ENCODE measurements at places on chromosomes 13 and 19.

- H3K27me3 ChIP-seq, result peaks cover 14% of the 10 kb centered on the region
- H3K4me3 ChIP-seq, result no peak overlapping the region
- H3K36me3 ChIP-seq, result no peaks in the 10 kb centered on the region
- no peak for DNase-seq
Observed at GRCh38 chr19:4602173-4602788, 37.0 kb upstream of the TNFAIP8L1 start.

DNA sequence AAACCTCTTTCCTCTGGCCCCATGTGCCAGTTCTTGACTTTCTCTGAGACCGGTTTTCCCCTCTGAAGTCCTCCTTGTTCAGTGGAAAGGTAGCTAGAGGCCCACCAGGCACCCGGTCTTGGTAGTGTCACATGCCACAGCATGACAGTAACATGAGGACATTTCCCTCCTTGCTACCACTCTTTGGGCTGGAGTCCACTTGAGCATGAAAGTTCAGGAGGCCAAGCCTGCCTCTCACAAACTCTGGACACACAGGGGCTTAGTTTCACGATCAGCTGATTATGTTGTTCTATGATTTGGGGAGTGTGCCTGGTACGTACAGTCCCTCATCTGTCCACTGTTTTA is 45.6 kb downstream of the NFIX start:
- H3K27me3 ChIP-seq, result no peaks in the 10 kb centered on the region
- H3K27ac ChIP-seq, result no peak overlapping the region
- DNase-seq, result no peak

DNA sequence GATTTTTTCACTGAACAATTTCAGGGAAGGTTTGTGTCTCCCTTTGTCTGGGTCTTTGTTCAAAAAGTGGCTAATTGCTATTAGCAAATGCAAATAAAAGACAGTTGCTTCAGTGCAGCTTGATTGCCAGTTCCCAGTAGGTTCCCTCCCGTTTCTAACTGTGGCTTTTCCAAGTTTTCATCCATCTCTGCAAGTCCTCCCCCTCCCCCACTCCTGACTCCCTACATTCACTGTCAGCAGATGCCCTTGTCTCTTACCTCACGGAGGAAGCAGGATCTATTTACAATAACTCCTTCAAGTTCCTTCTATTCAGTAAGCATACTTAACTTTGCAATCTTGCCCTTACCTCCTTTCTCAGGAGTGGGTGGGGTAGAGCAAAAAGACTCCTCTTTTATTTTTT is 55.4 kb upstream of the SCEL start:
- no peak overlapping the region for H3K4me3 ChIP-seq
- no peak for DNase-seq
- no peak overlapping the region for H3K27ac ChIP-seq
- no peaks in the 10 kb centered on the region for H3K27me3 ChIP-seq
- H3K36me3 ChIP-seq, result no peaks in the 10 kb centered on the region

DNA sequence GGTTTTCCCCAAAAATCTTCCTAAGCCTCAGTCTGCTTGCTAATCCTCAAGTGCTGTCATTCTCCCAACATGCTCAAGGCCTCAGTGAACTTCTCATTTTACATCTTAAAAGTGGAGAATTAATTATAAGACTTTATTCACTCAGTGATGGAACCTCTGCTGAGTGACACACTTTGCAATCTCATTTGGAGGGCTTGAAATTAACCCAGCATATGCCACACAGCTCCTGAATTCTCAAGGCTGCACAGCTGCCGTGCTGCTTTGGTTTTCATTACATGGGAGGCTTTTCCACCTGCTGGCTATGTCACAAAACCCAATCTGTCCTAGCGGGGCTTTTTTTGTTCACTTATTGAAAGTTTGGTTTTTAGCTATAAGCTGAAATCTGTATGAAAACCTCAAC is 28.3 kb upstream of the SERPINE3 start:
- no peak for DNase-seq
- no peak overlapping the region for H3K4me3 ChIP-seq
- no peak overlapping the region for H3K27ac ChIP-seq
- H3K27me3 ChIP-seq, result peaks cover 25% of the 10 kb centered on the region

All from central memory CD8-positive, alpha-beta T cell (primary cell).